NCI-H1930 (cell line): ENCODE measurements at places on chromosomes 5 and 9.

DNA sequence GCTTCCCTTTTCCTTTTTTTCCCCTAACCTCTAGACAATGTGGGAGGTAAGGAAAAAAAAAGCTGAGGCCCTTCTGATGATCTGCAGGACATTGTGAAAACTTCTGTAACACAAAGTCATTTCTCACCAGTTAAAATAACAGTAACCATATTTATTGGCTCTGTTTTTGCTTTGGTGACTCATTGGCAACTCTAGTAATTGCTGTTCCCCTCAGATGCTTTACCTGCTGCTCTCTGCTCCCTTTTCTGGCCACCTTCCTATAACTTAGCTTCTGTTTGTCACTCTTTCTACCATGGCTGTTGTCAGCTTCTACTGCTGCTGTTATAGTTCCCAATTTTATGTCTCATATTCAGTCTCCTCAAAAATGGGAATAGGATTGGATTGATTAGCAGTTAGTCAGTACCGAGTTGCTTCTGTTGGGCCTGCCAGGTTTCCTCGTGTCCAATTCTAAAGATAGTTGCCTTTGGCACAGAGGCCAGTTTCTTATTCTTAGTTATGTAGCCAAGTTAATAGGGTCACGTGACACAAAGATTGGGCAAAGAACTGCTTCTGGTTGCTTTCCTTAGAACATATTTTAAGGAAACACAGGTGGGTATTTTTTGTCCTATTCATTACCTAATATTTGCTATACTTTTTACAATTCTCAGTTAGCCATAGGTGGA, 16.8 kb downstream of the SCAMP1 start:
- DNase-seq: no peak

- no peak for DNase-seq
Observed at GRCh38 chr9:138104251-138105122, 226.9 kb downstream of the CACNA1B start.

- no peak for DNase-seq
Observed at GRCh38 chr5:91379246-91379913, 3.7 kb downstream of the ARRDC3 start.

GRCh38 chr5:174642816-174643405, 81.5 kb upstream of the MSX2 start:
- DNase-seq: no peak

GRCh38 chr5:153792305-153792704, 246.4 kb downstream of the FAM114A2 start:
- DNase-seq: no peak

- DNase-seq: no peak
Observed at GRCh38 chr5:36528588-36528987, 77.8 kb upstream of the SLC1A3 start.

GRCh38 chr5:126419102-126419501, 4.1 kb upstream of the GRAMD2B start:
- no peak for DNase-seq

DNA sequence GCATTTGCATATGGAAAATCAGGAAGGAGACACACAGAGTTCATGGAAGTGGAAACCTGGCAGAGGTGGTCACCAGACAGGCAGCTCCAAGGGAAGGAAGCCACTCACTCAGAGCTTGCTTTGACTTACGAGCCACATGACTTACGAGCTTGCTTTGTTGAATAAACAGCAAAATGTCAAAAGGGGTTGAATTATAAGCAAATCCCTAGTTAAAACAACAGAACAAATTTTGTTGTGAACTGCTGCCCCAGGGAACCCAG, 164.3 kb downstream of the SYK start:
- no peak for DNase-seq

DNA sequence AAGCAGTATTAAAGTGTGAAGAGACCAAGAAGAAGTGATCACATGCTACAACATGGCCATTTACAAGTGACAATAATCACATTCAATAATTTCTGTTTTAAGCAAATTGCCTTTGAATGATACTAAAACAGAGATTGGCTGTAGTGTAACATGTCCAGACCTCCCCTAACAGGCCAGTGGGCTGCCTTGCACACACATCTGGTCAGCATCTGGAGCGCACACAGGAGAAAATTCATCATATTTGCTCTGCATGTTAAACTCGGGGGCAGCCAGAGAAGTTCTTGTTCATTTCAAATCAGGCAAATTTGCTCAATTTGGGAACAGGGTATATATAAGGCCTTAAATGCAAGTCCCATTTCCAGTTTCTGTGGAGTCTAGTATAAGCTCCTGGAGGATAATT, 111.1 kb upstream of the FBXL7 start:
- no peak for DNase-seq

DNA sequence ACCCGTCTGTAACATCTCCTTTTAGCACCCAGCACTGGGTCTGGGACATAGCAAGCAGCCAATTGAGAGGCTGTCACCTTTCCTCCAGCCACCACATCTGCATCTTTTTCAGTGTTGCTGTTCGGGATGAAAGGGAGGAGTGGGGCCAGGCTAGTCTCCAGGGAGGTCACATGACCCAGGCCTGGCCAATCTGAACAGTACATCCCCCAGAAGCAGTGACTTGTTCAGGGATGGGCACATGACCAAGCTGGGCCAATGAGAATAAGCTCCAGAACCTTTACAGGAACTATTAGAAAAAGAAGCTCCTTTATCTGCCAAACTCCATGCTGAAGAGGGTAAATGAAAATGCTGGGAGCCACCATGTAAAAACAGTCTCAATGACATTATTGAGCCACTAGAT, 359.0 kb downstream of the SLIT3 start:
- DNase-seq: no peak

GRCh38 chr5:34591723-34592122, 64.4 kb upstream of the RAI14 start:
- no peak for DNase-seq

GRCh38 chr9:73810585-73811215, 659.0 kb downstream of the ANXA1 start:
- DNase-seq: no peak

- no peak for DNase-seq
Observed at GRCh38 chr5:78543292-78543691, 105.3 kb downstream of the LHFPL2 start.

- DNase-seq: no peak
Observed at GRCh38 chr5:127935398-127935797, 148.2 kb upstream of the SLC12A2 start.

- DNase-seq: no peak
Observed at GRCh38 chr5:97528941-97529340, 345.9 kb upstream of the RIOK2 start.

DNA sequence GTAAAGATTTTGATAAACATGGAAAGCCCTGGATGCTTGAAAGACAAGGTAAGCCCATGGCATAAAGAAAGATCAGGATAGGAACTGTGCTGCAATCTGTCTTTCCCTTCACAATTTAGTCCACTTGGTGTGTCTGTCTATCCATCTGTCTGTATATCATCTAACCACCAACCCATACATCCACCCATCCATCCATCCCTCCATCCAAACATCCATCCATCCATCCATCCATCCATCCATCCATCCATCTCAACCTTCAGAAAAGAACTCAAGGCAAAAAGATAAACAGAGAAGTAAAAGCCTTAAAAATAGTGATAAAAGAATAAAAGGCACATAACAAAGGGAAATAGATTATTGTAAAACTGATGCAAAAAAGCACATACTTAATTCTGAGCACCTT, 15.1 kb upstream of the TRIO start:
- no peak for DNase-seq

- no peak for DNase-seq
Observed at GRCh38 chr9:85061969-85062368, 392.4 kb downstream of the NTRK2 start.

DNA sequence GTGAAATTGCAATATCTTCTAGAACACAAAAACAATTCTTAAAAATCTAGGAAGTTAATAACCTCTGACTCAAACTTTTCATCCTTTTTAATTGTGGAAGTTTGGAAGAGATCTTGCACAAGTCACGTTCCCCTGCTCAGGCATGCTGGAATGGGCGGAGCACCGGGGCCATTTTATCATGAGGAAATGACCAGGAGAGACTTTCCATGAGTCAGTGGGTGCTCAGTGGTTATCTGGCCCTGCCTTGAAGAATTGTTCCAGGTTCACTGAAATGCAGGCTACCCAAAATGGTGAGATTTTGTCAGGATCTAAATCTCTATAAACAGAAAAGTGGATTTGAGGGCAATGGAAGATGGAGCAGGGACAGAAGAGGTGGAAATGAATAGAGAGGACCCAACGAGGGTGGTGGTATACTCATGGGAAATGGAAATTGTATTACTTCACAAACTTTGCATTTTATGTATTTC, 61.2 kb downstream of the FYB1 start:
- DNase-seq: no peak

DNA sequence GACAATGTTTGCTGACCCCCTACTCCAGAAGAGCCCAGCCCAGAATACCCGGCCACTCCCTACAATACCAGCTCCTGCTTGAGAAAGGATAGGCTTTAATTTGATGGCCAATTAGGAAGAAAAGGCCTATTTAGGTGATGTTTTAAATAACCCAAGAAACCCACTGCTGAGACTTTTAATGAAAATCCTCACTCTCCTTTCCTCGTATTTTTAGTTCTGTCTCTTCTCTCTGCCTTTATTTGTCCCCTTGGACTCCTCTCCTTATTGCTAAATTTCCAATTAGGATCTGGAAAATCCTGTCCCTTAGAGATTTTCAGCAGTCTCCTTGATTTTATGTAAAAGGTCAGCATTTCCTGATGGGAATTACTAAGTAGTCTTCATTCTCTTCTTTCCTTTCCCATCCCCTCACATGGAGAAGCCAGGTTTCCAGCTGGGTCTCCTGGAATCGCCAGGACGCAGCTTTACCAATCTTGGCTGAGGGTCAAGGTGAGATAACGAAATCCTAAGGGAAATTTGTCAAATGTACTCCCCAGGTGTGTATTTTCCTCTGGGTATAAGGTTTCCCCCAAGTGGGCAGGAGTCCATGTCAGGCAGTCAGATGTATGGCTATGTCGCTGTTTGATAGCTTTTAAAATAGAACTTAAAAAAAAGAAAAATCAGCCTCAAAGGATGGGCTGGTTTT, 11.7 kb downstream of the STC2 start:
- no peak for DNase-seq

DNA sequence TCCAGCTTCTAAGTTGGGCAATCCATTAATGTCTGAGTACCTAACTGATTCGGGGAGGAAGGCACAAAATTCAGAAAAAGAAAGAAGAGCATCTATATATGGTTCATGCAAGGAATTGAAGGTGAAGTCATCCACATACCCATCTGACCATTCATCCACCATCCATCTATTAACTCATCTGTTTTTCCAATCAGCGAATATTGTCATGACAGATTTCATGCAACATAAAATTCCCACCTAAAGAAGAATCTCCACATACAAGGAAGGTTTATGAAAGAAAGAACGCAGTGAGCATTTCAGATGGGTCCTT, 164.7 kb downstream of the GRIA1 start:
- DNase-seq: no peak

DNA sequence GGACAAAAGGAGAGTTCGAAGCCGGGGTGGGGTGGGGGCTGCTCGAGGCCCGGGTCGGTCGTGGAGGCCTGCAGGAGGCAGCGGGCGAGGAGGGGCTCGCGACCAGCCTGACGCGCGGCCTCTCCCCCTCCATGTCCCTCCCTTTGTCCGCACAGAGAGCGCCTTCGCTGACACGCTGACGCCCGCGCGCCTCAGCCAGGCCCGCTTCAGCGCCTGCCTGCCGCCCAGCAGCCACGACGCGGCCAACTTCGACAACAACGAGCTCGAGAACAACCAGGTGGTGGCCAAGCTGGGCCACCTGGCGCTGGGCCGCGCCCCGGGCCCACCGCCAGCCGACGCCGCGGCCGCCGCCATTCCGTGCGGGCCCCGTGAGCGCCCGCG, 42.2 kb downstream of the NEURL1B start:
- no peak for DNase-seq

- no peak for DNase-seq
Observed at GRCh38 chr5:172007175-172008110, 1.0 kb upstream of the FBXW11 start.

DNA sequence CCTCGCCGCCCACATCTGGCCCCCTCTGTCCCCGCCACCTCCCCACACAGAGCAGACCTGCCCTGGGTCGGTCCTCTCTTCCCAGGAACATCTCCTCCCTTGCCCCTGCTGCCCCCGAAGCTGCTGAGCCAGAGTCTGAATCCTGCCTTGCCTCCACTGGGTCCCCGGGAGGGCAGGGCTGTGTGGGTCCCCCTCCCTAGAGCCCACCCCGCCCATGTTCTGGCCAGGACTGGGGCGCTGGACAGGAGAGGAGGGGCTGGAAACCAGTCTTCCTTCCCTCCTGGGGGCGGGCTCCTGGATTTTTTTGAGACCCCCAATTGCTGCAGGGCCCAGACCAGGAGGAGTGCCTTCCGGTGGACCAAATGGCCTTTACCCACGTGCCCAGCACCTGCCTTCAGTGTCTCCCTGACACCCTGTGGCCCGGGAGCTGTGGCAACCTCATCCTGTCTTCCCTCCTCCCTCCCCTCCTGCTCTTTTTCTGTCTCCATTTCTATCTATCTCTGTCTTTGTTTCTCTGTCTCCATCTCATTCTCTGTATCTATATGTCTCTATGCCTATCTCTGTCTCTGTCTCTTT, 12.1 kb downstream of the MRPL36 start:
- no peak for DNase-seq

- DNase-seq: no peak
Observed at GRCh38 chr5:168655316-168655715, 76.1 kb upstream of the PANK3 start.

DNA sequence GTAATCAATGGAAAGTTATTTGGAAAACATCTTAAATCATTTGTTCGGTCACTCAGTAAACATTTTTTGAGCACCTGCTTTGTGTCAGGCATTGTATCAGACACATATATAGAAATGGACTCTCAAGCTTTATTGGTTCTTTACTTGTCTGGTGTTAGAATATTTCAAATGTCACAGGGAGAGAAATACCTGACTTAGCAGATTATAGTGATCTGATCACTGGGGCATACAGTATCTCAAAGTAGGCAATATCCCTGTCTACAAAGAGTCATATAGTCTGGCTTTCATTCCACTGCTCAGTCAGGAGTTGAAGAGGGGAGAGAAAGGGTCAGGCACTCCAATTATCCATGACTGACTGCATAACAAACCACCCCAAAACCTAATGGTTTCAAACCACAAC, 30.2 kb downstream of the ENTREP1 start:
- no peak for DNase-seq

DNA sequence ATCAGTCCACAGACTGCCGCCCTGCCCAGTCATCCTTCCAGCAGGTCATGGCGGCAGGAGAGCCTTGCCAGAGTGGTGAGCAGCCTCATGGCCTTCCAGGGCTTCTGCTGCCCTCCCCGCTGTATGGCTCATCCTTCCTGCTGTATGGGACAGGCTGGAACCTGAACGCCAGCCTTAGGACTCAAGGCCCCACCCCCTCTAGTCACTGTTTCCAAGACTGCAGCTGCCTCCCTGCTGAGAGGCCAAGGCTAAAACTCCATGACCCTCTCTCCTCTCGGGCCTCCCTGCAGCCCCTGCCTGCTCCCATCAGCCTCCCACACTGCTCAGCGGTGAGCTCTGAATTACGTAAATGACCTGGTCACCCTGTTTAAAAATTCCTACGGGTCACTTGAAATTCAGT, 227.5 kb downstream of the AGTPBP1 start:
- DNase-seq: no peak

GRCh38 chr9:4413856-4414255, 76.4 kb upstream of the SLC1A1 start:
- no peak for DNase-seq
